ENCODE measurements at places on chromosomes 7 and 10. TPM values are rescaled to one million over a fixed set of nuclear protein-coding genes. Genes with fewer than 3 reads are reported as not detected.

GRCh38 chr10:2978574-2979273 is 88.6 kb upstream of the PFKP start:
- no peak for DNase-seq

The C10orf67 gene
- 0.54 TPM for total RNA-seq

The RAB18 gene
- 119 TPM for total RNA-seq

The TMEM236 gene
- total RNA-seq, result 0.43 TPM

GRCh38 chr7:28228396-28228795 is 47.8 kb upstream of the JAZF1 start:
- no peak for DNase-seq

The CALML3 gene
- total RNA-seq, result not detected

- no peak for DNase-seq
Observed at GRCh38 chr7:71477441-71477840, 345.5 kb downstream of the GALNT17 start.

- no peak for DNase-seq
Observed at GRCh38 chr10:35511647-35512046, 93.5 kb upstream of the GJD4 start.

DNA sequence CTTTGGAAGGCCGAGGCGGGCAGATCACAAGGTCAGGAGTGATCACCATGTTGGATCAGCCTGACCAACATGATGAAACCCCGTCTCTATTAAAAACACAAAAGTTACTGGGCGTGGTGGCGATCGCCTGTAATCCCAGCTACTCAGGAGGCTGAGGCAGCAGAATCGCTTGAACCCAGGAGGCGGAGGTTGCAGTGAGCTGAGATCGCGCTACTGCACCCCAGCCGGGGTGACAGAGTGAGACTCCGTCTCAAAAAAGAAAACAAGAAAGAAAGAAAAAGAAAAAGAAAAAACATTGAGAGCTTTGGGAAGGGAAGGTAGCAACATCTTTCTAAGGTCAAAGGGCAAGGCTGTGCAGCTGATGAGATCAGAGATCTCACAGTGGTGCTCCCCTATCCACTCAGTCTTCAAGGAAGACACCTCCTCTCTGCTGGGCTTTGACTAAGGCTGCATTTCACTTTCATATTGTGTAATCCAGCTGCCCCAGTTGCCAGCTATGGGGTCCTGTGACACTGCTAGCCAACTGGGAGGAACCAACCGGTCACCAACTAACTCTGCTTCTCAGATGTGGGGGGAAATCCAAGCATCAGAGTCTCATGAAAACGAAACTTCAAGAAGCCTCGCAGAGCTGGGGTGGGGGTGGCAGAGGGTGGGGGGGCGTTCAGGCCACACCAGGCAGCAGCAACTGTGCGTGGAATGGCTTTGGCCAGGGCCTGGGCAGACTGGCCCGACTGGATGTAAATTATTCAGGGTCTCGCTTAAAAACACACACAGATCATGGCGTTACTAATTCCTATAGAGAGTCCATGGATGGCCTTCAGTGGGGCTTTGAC is 1.5 kb downstream of the IL15RA start:
- no peak for DNase-seq

Data from Right ventricle myocardium superior (tissue), 1 donor.